ENCODE measurements at places on chromosomes 7 and 10.

DNA sequence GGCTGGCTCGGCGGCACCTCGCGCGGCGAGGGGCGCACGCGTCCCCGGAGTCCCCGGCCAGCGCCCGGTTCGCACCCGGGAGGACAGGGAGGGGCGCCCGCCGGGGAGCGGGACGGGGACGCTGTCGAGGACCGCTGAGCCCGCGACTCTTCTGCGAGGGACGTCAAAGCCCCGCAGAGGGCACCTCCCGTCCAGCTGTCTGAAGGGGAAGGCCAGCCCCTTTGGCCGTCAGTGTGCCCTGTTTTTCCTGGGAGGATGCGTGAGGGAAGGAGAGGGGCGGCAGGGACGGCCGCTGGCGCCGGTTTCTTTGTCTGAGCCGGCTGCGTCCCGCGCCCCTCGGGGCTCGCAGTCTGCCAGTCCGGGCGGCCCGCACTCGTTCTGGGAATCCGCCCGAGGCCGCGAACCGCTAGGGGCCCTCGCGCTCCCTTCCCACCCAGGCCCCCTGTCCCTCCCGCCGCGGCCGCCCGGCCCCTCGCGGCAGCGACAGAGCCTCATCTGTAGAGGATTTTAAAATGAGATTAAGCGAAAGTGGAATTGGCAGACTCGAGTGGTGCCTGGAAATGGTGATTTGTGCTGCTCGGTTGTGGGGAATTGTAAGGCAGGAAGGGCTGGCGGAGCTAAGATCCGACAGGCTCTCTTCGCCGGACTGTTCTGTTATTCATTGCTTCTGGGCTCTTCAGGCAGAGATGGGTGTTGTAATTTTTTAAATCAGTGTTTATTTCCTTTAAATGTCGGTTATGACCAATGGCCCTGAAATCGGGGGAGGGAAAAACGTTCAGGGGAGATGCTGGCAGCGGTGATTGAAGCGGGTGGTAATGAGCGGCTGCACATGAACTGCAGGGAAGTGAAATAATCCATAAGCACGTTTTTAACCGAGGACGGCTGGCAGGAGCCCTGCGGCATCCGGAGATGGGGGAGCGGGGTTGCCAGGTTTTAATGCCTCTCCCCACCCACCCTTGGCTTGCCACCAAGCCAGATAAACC lies 618 bp upstream of the RELN start:
- DNase-seq, result no peak

GRCh38 chr10:97664282-97664850 lies 22.7 kb downstream of the AVPI1 start:
- no peak for DNase-seq

GRCh38 chr7:70387217-70387616 lies 744.7 kb upstream of the GALNT17 start:
- no peak for DNase-seq

DNA sequence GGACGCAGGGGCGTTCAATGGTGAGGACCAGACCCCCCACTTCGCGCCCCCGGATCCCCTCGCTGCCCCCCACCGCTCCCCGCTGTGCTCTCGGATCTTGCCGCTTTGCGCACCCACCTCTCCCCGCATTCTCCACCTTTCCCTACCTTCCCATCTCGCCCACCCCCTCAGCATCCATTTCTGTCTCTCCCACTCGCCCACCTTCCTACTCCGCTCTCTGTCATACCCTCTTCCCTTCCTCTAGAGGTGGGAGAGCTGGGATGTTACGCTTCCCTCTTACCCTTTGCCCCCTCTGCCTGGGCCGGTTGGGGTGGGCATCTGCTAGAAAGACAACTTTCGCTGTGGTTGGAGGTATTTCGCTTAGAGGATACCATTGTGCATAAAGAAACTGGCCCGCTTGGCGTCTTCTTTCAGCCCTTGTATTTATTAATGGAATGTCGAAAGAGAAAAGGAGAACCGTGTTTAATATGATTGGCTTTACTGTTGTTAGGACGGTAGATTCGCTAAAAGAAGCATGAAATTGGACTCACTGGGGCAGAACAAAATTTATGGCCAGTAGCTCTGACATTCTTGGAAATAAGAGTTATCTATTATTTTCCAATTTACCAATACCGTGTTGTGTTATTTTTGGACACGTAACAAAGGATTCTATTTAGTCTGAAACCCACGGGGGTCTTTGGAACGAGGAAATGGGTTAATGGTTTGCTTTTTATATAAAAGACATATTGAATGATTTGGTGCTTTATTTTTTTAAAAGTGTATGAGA lies 873 bp downstream of the PRKAR2B start:
- DNase-seq, result no peak

DNA sequence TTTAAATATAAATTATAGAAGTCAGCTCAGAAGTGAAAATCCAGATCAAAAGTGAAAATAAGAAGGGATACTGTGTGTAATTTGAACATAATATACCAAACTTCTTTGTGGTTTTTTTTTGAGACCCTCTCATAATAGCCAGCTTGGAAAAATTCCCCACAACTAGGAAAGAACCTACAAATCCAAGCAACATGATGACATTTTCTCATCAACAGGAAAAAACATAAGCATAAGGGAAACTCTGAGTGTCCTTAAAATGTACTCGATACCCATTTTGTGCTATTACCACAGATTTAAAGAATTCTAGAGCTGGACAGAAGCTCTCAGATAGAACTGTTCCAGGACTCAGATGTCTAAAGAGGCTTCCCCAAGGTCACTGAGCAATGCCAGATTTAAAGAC lies 214.8 kb upstream of the KLF14 start:
- DNase-seq, result no peak

DNA sequence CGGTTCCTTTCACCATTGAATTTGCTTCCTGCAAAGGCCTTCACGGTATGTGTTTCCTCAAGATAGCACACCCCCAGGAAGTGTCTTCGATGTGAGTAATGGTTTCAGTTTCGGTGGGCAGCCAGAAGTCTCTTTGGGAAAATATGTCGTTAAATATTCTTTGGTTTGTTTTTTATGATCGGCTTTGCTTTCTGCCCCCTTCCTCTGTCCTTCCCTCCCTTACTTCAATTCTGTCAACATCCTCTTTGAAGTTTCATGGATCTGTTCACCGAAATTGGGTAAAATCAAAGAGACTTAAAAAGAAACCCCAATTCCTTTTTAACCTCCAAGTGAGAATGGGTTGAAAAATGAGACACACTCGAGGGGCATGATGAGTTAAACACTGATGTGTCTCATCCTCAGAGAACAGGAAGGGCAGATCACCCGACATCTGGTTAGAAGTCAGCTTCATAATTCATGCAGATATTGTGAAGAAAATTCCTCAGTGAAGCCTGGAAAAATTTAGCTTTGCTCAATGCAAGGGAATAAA lies 170.8 kb upstream of the HABP2 start:
- no peak for DNase-seq

GRCh38 chr10:79260811-79261740 lies 86.2 kb upstream of the PPIF start:
- DNase-seq, result no peak

DNA sequence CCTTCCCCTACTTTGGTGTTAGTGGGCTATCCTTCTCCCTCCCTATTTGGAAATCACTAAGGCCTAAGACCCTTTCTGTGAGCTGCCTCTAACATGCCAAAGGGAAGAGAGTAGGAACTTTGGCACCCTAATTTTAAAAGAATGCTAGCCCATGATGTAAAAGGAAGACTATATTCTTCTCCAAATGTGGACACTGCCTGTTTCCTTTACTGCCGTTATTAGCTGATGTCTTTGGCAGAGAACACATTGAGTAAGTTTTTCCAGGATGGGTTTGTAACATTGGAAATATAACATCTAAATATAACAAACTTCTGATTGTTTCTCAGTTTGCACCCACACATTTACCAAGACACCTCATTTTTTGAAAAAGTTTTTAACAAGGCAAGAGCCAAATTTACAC lies 56.9 kb upstream of the TNKS2 start:
- DNase-seq, result no peak
